ENCODE measurements at places on chromosomes 2 and 18.

DNA sequence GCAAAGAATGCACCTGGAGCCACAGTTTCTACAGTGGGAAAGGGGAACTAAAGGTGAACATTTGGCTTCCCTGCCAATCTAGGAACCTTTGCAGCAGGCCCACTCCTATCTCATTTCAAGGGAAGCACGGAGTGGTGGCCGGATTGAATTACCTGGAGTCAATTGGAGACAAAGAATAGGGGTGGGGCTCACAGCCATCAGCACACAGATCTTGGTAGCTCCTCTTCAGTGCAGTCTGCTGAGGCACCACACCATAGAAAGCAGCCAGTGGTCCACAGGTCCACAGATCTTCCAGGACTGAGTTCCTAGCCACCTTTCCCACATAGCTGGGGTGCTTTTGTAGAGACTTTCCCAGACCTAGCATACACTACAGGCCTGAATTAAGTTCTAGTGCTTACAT is 43.5 kb upstream of the NXPH2 start:
- no peak for DNase-seq

GRCh38 chr18:75167759-75168618 is 41.0 kb downstream of the PTGR3 start:
- DNase-seq: no peak

DNA sequence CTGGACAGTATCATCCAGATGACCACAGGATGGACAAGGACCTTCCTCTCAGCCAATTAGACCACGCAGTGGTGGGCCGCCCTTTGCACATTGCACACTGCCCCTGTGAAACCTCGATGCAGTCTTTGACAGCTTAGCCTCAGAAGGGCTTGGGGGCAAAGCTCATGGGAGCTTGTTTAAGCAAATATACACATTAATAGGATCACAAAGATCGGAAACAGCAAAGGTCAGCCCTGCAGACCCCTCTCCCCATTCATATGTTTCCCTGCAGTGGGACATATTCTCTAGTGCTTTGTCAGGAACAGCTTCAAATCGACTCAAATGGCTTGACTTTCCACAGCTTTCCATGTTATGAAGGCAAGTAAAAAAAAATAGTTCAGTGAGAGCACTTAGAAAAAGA is 189.6 kb upstream of the LYPD1 start:
- DNase-seq: no peak

DNA sequence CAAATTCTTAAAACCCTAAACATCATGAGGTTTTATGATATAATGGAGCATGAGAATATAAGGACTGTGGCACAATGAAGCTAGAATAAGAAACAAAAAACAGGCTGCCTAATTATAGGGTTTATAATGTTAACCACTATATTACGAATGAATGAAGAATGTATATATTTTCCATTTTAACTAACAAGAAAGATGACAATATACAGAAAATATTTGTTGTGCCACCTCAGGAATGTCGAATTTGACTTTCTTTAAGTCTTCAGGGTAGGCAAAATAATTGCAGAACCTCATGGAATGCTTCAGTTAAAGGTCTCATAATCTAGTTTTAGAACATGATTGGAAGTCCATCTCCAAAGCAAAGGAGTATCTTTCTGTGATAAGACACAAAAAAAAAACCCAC is 282.9 kb upstream of the SLC8A1 start:
- DNase-seq: no peak

DNA sequence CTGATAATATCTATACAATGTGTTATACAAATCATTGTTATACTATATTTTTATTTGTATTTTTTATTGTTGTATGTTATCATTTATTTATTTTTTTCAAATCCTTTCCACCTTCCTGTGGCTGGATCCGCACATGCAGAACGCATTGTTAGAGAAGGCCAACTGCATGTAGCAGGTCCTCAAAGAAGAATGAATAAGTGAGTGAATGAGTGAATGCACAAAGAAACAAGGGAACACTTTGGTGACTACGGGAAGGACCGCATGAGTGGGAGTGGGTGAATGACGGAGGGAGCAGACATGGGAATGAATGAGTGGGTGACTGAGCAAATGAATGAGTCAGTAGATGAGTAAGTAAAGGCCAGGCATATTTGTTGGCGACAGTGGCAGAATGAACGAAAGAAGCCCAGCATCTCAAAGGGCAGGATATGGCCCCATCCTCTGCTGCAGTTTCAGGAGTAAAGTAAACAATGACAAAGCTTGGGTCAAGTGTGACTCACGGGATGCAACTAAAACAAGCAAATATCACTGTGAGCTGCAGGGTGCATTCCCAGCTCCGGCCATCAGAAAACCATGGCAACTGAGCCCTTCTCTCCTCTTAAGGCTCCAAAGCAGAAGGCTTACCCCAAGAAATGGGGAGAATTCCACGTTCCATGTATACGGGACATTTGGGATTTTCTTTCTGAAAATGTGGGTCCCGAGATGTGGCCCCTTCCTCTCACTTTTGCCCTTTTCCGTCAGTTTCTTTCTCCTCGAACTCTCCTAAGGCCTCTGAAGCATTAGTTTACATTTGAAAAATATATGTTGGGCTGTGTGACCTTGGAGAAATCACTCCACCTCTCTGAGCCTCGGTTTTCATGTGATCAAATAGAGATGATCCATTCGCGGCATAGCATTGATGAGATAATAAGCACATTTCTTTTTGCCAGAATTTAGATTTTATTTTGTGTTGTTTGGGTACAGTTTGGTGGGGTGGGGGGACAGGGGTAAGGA is 24.5 kb downstream of the KCNF1 start:
- DNase-seq: no peak

Measured in glutamatergic neuron (in vitro differentiated cells).